A549 treated with CpdA at 1 μM for 4 hours (cell line): ENCODE measurements at places on chromosomes 7 and 10. TPM values are rescaled to one million over a fixed set of nuclear protein-coding genes. Genes with fewer than 3 reads are reported as not detected.

The CPXM2 gene
- not detected in 5 replicates for total RNA-seq

The ASZ1 gene
- not detected in 5 replicates for total RNA-seq

The ADAM22 gene
- 0.14 to 0.55 TPM (median 0.24 TPM) in 5 replicates for total RNA-seq

The GIMAP4 gene
- not detected in 5 replicates for total RNA-seq

The CDNF gene
- 0.81 to 2.4 TPM (median 0.99 TPM) in 5 replicates for total RNA-seq

The SEC31B gene
- 2.2 to 3.1 TPM (median 2.5 TPM) in 5 replicates for total RNA-seq

The RBP4 gene
- 5.3 to 10.7 TPM (median 7.6 TPM) in 5 replicates for total RNA-seq

The GRM8 gene
- 0.11 to 0.15 TPM in 2 of 5 replicates, not detected in the others for total RNA-seq

The GSTO2 gene
- 1.4 to 2.1 TPM (median 1.8 TPM) in 5 replicates for total RNA-seq

The SGCE gene
- total RNA-seq, result 50.4 to 54.0 TPM (median 51.9 TPM) in 5 replicates

The NKX2-3 gene
- total RNA-seq, result 0.08 TPM in 1 of 5 replicates, not detected in the others

The SRRT gene
- 121 to 158 TPM (median 149 TPM) in 5 replicates for total RNA-seq

The NPC1L1 gene
- 0.05 to 0.13 TPM (median 0.06 TPM) in 4 of 5 replicates, not detected in the other for total RNA-seq

The ASAH2 gene
- total RNA-seq, result 1.8 to 3.0 TPM (median 2.8 TPM) in 5 replicates

The UTF1 gene
- total RNA-seq, result 0.07 to 0.16 TPM (median 0.14 TPM) in 3 of 5 replicates, not detected in the others

The GPR22 gene
- not detected in 5 replicates for total RNA-seq

The PRKCQ gene
- 4.0 to 5.1 TPM (median 4.4 TPM) in 5 replicates for total RNA-seq

The PLEKHS1 gene
- 0.02 to 0.13 TPM (median 0.07 TPM) in 4 of 5 replicates, not detected in the other for total RNA-seq

The NRAP gene
- total RNA-seq, result not detected in 5 replicates

The FLNC gene
- 4.0 to 7.5 TPM (median 5.2 TPM) in 5 replicates for total RNA-seq

The RP9 gene
- 32.3 to 37.8 TPM (median 36.4 TPM) in 5 replicates for total RNA-seq

The ASB10 gene
- not detected in 5 replicates for total RNA-seq

The COL17A1 gene
- 2.2 to 3.8 TPM (median 2.7 TPM) in 5 replicates for total RNA-seq

The SPAM1 gene
- not detected in 5 replicates for total RNA-seq

The C10orf53 gene
- not detected in 5 replicates for total RNA-seq

The CELF2 gene
- total RNA-seq, result 0.02 to 0.05 TPM (median 0.02 TPM) in 3 of 5 replicates, not detected in the others

The DENND11 gene
- 6.0 to 7.6 TPM (median 6.9 TPM) in 5 replicates for total RNA-seq

The CFAP43 gene
- 0.16 to 0.22 TPM (median 0.22 TPM) in 5 replicates for total RNA-seq

The SNCG gene
- total RNA-seq, result 8.7 to 13.7 TPM (median 12.7 TPM) in 5 replicates

The UPK3B gene
- total RNA-seq, result 9.7 to 18.3 TPM (median 17.2 TPM) in 5 replicates

The CYP2W1 gene
- 0.06 TPM in 1 of 5 replicates, not detected in the others for total RNA-seq

The DRGX gene
- total RNA-seq, result not detected in 5 replicates

The IFIT1B gene
- not detected in 5 replicates for total RNA-seq

The AZGP1 gene
- total RNA-seq, result not detected in 5 replicates

The STEAP1 gene
- 13.4 to 15.6 TPM (median 14.5 TPM) in 5 replicates for total RNA-seq

The SFXN2 gene
- 2.7 to 4.1 TPM (median 3.6 TPM) in 5 replicates for total RNA-seq
